ENCODE measurements at places on chromosomes 11 and 22.

- DNase-seq: no peak
Observed at GRCh38 chr22:45807156-45807915, 135.7 kb downstream of the ATXN10 start.

DNA sequence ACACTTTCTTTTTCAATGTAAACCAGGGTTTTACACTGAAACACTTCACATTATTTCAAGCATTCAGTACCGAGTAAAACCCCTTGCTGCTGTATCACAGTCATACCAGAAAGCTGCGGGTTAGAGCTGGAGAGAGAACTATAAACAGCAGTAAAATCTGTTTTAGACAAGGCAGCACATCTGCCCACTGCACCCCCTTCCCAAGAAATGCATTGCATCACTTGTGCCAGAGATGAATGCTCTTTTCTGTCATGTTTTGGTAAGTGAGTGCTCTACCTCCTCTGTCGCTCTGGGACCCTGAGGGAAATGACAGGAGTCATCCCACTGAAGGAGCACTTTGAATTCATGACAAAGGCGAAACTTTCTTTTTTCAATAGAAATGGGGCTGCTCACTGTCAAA, 107.2 kb downstream of the MAML2 start:
- no peak for DNase-seq

GRCh38 chr11:132821014-132821413, 711.3 kb downstream of the OPCML start:
- no peak for DNase-seq

GRCh38 chr11:17894929-17895658, 117.8 kb downstream of the SERGEF start:
- no peak for DNase-seq

DNA sequence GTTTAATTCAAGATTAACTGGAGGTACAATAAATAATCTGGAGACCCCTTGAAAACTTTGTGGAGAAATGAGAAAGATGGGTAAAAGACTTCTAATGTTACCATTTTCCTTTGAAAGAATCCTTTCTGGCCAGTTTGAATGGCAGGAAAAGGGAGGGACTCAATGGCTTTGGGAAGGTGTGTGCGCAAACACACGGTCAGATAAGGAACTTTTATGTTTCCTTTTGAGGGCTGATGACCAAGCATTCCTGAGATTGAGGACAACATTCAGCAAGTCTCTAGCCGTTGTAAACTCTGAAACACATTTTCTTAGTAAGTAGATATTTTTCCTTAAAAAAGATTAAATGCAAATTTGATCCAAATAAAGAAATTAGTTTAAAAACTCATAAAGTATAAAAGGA, 909.7 kb upstream of the TENM4 start:
- no peak for DNase-seq

- DNase-seq: no peak
Observed at GRCh38 chr11:104899226-104899625, 966 bp upstream of the CASP12 start.

DNA sequence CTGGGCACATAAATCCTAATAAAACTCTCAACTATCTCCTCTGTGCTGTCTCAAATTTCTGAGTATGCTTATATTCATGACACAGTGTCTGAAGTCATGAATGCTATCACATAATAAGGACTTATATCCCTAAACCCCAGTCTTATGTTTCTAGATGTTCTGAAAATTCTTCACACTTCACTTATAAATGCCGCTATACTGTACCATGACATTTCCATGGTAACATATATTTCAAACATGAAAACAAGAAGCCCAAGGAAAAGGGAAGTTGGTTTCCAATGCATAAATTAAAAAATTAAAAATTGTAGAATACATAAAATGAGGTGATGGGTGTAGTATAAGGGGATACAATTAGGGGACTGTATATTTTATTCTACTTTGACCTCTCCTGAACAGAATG, 11.7 kb downstream of the GVQW3 start:
- DNase-seq: no peak

DNA sequence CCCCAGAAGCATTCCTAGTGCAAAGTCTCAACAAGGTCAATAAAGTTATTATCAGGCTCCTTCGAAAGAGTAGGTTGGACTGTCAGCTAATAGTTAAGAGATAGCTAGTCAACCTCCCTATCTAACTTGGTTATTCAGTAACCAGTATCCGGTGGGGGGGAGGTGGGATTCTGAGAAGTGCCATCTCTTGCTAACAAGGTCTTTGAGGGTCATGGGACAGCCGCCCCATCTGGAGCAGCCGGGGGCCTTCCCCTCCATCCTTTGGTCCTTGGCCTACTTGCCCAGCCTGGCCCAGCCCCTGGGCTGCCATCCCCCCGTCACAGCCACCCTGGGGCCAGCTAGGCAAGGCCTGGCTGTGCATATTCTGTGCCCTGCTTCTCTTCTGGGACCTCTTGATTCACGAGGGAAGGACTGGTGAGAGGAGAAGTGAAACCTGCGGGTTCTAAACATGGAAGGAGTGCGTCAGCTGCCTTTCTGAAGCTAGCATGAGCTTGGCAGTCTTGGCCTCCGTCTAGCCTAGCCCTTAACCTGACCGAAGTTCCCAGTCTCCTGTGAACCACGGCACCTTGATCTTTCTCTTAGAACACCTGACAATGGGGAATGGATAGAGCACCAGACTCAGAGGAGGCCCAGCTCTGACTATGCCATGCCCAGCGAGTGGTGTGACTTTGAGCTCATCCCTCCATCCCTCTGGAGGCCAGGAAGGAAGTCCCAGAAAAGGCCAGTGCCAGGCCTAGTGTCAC, 9.3 kb downstream of the SLC37A2 start:
- no peak for DNase-seq

DNA sequence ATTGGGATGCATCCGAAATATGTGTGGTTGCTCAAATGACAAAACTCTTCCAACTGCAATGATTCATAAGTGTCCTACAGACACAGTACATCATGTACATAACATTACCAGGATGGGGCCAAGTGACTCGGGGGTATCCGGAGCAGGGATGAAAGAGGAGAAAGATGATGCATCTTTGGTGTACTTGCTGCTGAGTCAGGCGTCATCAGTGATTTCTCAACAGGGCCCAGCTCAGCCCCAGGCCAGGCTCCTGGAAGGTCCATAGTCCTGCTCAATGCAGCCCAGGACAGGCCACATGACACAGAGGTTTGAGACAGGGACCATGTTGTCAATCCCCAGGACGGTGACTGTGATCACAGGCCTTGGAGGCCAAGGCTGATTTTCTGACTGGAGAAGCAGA, 59.3 kb downstream of the GGTLC2 start:
- DNase-seq: no peak

GRCh38 chr11:72786305-72787215, 7.3 kb downstream of the STARD10 start:
- DNase-seq: no peak

GRCh38 chr11:83449338-83449913, 163.3 kb upstream of the CCDC90B start:
- DNase-seq: no peak

- DNase-seq: no peak
Observed at GRCh38 chr11:68749229-68750123, 1.8 kb downstream of the TESMIN start.

GRCh38 chr11:34654483-34655334, 33.8 kb downstream of the EHF start:
- DNase-seq: peak; percentile 40

DNA sequence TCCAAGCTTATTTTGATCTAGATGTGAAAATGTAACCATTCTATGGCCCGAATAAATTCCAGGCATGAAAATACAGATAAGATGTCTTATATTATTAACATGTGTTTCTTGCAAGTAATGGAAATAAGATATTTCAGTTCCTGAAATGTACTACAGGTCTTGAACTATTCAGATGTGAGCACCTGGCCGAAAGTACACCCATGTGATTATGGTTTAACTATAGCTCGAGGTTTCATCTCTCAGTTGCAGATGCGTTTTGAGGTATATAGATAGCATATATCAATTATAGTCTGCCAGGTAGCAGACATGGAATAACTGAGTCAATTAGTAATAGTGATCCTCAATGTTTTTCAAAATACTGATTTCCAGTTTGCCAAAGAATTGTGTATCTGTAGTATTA, 68.3 kb downstream of the DDIAS start:
- no peak for DNase-seq

GRCh38 chr11:18485913-18486528, 30.4 kb downstream of the LDHAL6A start:
- DNase-seq: no peak

- no peak for DNase-seq
Observed at GRCh38 chr11:72630104-72630852, 43.9 kb downstream of the PDE2A start.

- no peak for DNase-seq
Observed at GRCh38 chr11:8020244-8020597, 33.1 kb downstream of the EIF3F start.

- DNase-seq: no peak
Observed at GRCh38 chr11:75293903-75294302, 53.3 kb downstream of the TPBGL start.

DNA sequence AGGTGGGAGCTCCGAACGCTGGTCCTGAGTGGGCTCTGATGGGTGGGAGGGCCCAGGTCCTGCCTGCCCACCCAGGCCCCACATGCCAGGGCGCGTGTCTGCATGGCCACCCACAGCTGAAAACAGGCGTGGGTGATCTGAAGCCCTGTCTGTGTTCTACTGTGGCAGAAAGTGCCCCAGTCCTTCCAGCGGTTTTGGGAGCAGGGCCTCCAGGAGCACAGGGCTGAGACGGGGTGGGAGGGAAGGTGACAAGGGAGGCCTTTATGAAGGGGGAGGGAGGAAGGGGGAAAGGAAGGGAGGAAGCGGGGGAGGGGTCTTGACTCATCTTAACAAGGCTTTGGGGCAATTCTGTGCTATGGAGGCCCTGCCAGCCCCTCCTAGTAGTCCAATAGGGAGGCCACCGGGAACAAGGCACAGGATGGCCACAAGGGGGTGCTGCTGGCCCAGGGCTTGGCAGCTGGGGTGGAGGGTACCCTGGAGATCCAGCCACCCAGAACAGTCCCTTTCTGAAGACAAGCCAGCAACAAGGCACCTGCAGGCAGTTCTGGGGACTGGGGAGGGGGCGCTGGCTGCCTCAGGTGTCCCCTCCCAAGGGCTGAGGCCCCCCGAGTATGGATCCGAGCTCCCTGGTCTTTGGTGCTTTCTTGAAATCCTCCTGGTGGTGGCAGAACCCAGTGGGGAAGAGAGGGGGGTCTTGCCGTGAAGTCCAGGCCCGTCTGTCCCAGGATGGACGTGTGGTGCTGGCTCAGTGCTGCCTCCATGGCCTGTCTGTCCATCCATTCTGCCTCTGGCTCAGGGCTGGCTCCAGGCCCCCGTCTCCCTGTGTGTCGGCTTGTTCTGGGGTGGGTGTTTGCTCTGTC, 6.3 kb upstream of the FADS3 start:
- DNase-seq: peak; percentile 76

DNA sequence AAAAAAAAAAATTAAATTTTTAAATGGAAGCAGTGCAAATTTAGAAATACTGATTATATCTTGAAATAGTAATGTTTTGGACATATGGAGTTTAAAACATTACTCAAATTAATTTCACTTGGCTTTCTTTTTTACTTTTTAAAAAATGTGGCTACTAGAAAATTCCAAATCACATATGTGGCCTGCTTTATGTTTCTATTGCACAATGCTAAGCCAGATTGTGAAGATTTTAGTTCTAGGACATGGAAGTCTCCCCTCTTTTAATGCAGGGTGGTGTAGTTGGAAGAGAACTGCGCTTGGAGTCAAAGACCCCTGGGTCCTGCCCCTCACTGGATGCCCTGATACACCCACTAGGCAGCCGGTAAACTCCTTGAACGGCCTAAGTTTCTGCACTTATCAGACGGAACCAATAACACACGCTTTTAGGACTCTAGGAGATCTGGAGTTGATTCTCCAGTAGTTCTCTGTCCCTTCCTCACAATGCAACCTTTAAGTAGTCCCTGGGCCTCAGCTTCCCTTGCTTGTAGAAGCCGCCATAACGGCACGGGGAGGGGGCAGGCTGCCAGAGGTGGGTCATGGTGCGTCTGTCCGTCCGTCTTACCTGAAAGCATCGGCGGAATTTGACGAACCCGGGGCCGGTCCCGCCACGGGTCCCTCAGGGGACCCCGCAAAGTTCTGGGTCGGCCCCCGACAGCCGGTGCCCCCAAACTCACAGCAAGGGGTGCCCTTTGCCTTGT, 505 bp downstream of the FAM227A start:
- no peak for DNase-seq

DNA sequence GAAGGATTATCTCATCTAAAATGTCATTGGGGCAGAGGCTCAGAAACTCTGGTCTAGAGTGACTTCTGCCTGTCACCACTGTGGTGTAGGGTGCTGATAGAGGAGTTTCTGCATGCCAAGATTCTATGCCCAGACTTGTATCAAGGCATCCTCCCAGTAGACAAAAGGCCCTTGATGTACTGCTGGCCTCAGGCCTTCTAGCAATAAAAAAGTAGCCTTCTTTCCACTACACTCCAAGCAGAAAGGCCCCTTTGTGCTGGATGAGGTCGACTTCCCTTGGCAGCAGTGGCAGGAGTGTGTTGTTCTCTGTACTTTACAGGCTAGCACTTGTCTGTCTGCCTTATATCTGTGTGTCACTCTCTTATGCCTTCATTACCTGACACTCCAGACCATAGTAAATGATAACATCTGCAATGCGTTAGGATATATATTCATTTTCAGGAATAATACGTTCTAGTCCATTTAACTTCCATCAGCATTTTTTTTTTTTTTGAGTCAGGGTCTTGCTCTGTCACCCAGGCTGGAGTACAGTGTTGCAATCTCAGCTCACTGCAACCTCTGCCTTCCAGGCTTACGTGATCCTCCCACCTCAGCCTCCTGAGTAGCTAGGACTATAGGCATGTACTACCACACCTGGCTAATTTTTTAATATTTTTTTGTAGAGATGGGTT, 49.5 kb upstream of the RRM1 start:
- no peak for DNase-seq

- no peak for DNase-seq
Observed at GRCh38 chr11:79708319-79708932, 267.6 kb upstream of the TENM4 start.

DNA sequence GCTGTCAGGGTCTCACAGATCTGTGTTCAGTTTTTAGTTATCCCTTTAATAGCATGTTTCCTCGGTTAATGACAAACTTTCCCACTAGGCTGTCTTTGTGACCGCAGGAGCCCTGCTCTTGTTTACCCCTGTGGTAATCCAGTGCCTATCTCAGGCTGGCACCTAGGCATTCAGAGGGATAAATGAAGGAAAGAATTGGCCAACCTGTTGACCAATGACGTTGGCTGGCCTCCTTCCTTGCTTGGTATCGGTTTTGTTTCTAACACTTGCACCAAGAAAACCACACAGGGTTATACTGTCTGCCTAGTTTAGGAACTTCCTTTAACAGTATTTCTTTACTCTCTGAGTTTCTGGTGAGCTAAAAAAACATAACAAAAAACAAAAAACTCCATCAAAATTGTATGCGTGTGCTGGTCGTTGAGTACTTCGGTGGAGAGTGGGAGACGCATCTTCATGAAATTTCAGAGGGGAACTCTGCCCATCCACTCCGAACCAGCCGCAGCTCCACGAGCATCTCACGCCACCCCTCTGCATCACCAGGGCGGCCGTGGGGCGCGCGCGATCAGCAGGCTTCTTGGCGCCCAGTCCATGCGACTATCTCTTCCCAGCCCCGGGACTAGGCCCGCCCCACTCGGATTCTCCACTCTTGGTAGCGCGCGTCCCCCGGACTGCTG, 563 bp upstream of the ENDOD1 start:
- peak; percentile 9 for DNase-seq

GRCh38 chr22:39298241-39298987, 21.0 kb downstream of the RPL3 start:
- DNase-seq: no peak

GRCh38 chr11:114784216-114784615, 105.9 kb downstream of the NXPE2 start:
- no peak for DNase-seq

GRCh38 chr22:26763633-26764361, 106.4 kb downstream of the MIAT start:
- no peak for DNase-seq

- DNase-seq: no peak
Observed at GRCh38 chr22:29145321-29146072, 60.2 kb upstream of the EMID1 start.

Data from CD4-positive, alpha-beta T cell treated with Interleukin-1 beta for 1 hour (primary cell).